ENCODE measurements at places on chromosomes 5 and 9.

- DNase-seq = no peak
Measured at GRCh38 chr5:39755452-39755851, 330.7 kb upstream of the DAB2 start.

GRCh38 chr9:37151812-37152211 lies 31.4 kb downstream of the ZCCHC7 start:
- DNase-seq = no peak

GRCh38 chr9:35557320-35557719 lies 47.7 kb upstream of the TESK1 start:
- no peak for DNase-seq

DNA sequence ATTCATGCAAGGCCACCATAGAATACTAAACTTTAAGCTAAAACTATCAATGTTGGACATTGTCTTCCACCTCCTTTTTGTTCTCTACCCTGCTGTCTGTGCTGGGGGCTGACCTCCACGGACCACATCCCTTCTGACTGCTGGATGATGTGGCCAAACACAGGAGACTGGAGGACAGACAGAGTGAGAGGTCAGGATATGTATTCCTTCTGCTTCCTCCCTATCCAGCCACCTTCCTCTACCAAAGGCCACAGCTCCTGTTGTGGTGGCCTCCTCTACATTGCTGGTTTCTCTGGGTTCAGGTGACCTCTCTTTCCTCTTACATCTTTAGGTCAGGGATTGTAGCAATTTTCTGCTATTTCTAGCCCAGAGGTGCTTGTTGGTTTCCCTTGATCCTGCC lies 148.1 kb downstream of the ACTBL2 start:
- DNase-seq = no peak

DNA sequence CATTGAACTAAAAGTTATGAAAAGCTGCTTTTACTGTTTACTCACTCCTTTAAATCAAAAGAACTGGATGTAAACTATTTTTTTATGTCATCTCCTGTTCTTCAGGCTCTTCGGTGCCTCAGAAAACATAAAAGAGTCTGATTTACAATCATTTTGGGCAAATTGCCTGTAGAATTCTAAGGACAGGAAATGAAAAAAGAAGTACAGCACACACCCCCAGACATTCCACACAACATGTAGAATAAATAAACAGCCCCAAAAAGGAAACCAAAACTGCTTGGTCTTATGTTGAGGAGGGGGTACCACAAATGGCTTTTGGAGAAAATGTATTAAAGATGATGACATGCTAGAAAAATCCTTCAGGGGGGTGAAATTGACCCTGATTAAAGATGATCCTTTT lies 57.2 kb downstream of the ITGA1 start:
- no peak for DNase-seq

DNA sequence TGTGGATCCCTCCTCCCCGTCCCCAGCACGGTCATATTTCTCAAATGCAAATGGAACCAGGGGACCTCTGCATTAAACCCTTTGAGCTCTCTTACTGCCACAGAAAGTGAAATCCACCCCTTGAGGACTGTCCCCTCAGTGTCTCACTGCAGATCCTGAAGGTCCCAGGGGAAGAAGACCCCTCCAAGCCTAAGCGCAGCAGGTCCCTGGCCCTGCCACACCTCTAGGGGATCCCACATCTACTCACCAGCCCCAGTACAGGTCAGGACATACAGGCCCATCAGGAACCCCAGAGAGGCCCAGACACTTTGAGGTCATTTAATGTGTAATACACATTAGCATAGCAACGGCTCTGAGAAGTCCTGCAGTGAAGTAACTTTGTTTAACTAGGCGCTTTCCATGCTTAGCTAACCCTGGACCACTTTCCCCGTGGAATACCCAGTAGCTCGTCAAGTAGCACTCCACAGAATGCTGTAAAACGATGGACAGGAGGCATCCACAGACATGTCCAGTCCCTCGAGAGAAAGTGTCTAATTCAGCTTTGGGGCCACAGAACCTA lies 54.7 kb upstream of the ALDH1B1 start:
- DNase-seq = no peak

DNA sequence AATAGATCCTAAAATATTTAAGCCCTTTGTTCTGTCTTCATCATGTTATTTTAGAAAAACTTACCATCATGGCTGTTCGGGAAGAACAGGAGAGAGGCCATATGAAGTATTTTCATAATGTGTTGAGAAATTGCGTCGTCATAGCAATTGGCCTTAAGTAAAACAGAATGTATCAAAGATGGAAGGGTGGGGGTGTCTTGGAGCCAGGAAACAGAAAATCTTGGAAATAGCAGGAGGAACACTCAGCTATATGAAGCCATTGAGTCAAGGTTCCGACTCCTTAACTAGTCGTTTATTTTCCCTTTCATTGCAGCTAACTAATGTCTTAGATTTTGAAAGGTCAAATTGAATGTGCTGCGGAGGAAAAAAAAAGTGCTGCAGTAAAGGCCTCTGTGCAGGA lies 1.3 kb downstream of the SPTAN1 start:
- no peak for DNase-seq

GRCh38 chr5:64566310-64566916 lies 60.6 kb downstream of the RGS7BP start:
- no peak for DNase-seq

DNA sequence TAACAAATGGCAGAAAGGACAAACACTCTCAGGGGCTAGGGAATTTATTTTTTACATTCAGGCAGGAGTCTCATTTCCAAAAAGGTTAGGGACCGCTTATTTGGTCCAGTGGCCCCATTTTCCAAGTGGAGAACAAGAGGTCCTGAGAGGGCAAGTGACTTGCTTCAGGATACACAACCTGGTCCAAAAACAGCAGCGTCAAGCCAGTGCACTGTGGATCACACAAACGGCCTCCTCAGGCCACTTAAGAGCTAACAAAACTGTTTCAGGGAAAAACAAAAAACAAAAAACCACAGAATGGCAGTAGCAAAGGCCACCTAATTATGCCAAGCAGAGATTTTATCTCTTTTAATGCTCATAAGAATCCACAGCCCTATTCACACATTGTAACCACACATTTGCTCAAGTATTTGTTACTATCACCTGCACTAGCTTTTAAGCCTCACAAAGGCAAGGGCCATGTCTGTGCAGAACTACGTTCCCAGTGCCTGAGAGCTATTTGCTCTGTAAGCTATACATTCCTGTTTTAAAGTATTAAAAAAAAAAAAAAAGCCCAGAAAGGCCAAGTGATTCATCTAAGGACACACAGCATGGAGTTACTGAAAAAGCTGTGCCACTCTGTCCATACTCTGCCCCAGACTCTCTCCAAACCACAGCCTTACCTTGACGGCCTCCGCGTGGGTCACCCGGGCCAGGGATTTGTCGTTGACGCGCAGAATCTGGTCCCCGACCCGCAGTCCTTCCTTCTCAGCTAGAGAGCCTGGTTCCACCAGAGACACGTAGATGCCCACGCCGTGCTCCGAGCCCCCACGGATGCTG lies 1.5 kb downstream of the WHRN start:
- DNase-seq = no peak

DNA sequence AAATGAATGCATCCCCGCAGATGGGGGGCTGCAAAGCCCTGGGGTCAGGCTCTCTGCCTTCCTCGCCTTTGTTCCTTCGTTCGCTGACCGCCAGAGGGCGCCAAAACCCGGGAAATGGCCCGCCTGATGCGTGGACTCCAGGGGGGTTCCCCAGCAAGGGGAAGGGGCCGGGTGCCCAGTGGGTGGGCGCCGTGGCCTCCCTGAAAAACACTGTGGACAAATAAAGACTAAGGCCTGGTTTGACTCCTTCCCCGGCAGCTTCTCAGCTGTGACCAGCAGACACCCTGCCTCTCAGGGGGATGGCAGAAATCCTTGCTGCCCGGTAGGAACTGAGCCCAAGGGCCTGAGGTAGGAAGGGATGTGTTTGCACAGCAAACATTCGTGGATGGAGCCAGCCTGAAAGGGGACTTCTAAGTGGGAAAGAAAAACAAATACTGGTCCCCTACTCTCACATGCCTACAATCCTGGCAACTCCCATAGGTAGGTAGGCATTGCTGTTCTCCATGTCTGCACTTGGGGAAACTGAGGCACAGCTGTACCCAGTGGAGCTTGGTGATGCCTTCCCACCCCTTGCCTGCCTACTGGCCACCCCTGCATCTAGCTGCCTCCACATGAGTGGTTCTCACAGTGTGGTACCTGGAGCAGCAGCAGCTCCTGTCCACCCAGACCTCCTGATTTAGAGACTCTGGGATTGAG lies 57.7 kb downstream of the DUSP1 start:
- DNase-seq = no peak

- no peak for DNase-seq
Measured at GRCh38 chr5:59842999-59843398, 50.5 kb downstream of the PDE4D start.

- DNase-seq = no peak
Measured at GRCh38 chr5:26482076-26482809, 556.1 kb downstream of the CDH9 start.

DNA sequence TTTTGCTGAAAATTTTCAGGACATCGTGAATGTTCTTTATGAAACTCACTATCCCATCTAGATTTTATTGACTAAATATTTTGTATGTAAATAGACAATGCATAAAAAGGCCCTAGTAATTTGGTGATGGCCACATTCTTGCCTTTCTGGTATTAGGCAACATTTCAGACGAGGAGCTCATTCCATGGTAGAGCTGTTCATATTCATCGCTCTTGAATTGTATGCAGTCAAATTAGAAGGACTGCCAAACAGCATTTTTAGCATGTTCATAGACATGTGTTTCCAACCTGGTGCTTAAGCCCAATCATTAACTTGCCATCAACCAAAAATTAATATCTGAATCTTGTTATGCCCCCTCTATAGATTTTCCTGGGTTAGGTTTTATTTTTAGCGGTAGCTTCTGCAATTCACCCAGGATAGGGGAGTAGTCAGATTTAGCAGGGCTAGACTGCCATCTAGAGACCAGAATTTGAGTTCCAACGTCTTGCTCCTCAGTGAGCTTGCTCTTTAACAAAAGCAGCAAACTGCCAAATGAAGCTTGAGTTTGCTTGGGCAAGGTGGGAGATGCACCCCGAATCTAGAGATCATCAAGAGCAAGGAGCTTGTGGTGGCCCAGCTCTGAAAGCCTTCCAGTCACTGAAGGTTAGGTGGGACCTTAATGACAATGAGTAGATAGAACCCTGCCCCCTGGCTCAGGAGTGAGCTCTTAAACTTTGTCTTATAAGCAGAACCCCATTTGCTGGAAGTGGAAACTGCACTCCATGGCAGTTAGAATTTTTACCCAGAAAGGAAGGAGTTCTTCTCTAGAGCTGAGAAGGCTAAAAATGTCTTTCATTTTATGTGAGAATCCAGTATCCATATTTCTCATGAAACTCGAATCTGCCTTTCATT lies 456.2 kb downstream of the RASEF start:
- no peak for DNase-seq

GRCh38 chr5:135576075-135576599 lies 2.7 kb downstream of the CXCL14 start:
- no peak for DNase-seq

- no peak for DNase-seq
Measured at GRCh38 chr9:117076571-117077290, 338.1 kb downstream of the ASTN2 start.

DNA sequence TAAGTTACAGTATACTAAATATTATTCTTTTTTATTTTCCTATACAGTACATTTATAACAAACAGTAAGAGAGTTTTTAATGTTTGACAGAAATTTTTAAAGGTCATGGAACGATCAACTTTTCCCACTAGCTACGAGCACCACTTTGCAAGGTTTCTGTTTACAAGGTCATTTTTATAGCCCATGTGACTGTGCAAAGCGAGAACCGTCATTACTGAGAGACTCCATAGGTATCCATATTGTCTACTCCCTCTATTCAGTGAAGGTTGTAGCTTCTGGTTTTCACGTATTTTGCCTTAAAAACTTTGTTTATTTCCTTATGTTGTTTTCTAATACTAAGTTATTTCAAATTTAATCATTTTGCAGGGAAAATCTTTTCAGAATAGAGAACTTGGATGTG lies 186.3 kb upstream of the RGMB start:
- no peak for DNase-seq

GRCh38 chr9:130630506-130631330 lies 33.7 kb upstream of the PRDM12 start:
- DNase-seq = no peak

- DNase-seq = no peak
Measured at GRCh38 chr5:176908675-176909368, 9.7 kb upstream of the HK3 start.

DNA sequence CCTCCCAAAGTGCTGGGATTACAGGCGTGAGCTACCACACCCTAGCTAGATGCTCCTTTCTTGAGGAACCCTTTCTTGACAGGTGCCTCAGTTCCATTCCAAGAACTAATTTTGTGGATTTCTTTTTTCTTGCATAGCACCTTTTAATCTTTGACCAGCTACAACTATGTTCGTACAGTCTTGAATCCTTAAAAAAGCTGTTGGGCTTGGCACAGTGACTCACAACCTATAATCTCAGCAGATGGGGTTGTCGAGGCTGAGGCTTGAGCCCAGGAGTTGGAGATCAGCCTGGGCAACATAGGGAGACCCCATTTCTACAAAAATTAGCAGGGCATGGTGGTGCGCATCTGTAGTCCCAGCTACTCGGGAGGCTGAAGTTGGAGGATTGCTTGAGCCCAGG lies 1.3 kb upstream of the ZER1 start:
- DNase-seq = no peak

DNA sequence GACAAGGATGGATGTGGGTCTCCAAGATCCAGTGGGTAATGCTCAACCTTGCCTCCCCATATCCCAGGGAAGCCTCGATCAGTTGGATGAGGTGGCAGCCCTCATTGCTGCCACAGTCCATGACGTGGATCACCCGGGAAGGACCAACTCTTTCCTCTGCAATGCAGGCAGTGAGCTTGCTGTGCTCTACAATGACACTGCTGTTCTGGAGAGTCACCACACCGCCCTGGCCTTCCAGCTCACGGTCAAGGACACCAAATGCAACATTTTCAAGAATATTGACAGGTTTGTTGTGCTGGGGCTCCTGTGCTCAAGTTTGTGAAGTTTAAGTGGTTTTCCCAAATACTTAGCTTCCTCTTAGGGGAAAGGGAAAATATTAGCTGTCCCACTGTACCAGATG lies 74.0 kb downstream of the WDR41 start:
- no peak for DNase-seq

DNA sequence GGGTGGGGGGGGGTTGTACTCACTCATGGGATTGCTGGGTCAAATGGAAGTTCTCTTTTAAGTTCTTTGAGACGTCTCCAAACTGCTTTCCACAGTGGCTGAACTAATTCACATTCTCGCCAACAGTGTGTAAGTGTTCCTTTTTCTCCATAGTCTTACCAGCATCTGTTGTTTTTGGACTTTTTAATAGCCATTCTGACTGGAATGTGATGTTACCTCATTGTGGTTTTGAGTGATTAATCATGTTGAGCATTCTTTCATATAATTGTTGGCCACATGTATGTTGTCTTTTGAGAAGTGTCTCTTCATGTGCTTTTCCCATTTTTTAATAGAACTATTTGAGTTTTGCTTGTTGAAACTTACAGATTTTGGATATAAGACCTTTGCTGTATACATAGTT lies 94.9 kb upstream of the PLPPR1 start:
- DNase-seq = no peak

GRCh38 chr5:134506054-134507039 lies 19.1 kb upstream of the JADE2 start:
- peak; percentile 83 for DNase-seq

Measured in coronary artery (tissue), 2 donors.